ENCODE measurements at places on chromosomes 5 and 9.

DNA sequence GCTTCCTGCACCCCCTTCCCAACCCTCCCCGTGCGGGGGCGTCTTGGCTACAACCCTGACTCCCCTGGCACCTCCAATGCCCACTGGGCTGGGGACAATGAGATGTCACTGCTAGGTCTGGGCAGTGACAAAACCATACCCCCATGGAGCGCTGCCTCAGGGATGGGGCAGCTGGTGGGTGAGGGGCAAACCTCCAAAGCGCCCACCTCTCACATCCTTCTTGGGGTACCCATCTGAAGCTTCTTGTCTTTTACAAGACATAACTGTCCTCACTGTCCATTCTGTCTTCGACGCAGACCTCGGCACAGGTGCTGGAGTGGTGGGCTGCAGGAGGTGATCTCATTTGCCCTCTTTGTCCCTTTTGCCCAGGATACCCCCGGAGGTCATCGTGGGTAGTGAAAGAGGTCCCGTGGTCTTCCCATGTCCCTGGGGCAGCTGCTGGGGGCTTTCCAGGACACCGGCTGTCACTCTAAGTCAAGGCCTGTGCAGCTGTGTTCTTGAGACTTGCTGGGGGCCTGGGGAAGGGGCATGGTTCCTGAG, 27.8 kb upstream of the CSF1R start:
- no peak for DNase-seq

DNA sequence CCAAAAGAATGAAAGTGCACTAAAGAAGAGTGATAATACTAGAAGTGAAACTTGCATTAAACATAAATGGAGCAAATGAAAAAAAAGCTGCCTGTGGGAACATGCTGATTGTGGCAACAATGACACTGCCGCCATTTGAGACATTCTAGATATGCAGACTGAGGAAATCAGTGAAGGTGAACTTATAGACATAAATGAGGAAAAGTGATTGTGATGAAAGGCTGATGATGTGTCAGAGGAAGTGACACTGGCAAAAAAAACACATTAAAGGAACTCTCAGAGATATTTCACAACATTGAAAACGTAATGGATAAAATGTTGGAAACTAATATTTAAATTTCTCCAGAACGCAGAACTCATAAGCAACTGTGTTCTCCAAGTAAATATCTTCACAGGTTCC, 1.2 kb downstream of the ERCC8 start:
- DNase-seq, result no peak

DNA sequence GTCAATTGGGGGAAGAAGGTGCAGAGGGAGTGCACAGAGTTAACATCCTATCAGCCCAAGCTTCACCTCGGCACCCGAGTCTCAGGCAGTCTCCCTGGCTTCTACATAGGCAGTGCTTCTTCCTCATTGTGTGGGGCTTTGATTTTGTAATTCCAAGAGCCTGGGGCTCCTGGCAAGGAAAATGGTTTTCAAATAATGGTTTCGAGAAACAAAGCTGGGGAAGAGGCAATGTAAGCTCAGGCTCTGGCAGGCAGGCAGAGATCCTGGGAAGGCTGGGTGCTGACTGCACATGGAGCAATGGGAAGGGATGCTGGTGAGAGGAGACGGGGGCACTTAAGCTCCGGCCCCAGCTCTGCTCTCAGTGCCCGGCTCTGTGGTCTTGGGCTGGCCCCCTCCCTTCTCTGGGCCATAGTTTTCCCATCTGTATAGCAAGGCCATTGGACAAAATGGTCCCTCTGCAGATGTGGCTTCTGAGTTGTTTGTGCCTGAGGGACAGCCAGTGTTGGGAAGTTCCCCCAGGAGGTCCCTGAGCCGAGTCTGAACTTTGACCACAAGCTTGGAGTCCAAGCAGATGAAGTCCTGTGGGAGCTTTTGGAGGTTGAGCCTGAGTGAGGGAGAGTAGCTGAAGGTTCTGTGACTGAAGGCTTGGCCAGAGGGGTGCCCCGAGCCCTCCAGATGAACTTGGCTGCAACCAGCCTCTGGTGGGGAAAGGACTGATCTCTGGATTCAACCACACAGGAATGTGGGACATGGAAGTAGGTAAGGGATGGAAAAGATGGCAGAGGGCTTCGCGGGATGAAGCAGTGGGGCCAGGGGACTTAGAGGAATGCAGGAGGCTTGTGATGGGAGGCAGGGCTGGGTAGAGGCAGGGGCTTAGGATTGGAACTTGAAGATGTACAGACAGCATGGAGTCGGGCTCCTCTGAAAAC, 28.5 kb upstream of the IL17B start:
- DNase-seq, result no peak

DNA sequence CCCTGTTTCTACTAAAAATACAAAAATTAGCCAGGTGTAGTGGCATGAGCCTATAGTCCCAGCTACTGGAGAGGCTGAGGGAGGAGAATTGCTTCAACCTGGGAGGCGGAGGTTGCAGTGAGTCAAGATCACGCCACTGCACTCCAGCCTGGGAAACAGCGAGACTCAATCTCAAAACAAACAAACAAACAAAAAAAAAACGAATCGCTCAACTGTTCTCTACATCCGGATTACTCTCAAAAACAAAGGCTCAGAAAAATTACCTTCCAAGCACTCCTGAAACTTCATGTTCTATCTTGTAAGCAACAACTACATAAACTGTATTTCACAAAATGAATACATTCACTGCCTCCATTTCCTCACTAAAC, 14.0 kb downstream of the UBAP2 start:
- DNase-seq, result no peak

GRCh38 chr5:78699552-78700153, 51.1 kb upstream of the LHFPL2 start:
- no peak for DNase-seq

- DNase-seq, result no peak
Observed at GRCh38 chr9:76634356-76635054, 129.7 kb upstream of the PCA3 start.

DNA sequence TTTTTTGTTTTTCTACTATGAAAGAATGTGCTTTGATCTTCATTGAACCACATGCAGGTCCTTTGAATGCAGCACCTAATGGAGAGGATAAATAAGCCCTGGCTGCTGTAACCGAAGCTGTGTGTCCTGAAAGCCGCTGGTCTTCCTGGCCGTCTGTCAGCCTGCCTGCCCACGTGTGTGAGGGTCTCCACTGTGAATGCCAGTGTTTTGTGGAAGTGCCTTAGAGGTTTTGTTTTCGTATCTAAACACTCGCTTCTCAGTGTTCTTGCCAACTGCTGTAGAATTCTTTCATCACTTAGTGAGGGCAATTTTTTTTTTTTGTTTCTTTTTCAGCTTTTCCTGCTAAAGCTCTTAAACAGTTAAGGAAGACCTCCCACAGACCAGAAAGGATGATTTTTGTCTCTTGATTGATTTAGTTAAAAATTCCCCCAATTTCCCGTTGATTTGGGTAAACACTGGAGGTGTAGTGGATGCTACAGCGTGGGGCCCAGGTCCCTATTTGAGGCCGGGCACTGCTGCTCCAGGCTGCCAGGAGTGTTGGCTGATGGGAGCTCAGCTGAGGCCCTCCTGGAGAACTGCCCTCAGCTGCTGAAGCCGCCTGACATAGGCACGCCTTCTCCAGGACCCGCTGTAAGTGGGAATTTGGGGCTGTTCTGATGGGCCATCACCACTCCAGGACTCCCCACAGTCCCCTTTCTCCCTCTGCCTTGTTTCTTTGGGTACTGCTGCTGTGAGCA, 29.2 kb upstream of the PTCH1 start:
- DNase-seq, result no peak

DNA sequence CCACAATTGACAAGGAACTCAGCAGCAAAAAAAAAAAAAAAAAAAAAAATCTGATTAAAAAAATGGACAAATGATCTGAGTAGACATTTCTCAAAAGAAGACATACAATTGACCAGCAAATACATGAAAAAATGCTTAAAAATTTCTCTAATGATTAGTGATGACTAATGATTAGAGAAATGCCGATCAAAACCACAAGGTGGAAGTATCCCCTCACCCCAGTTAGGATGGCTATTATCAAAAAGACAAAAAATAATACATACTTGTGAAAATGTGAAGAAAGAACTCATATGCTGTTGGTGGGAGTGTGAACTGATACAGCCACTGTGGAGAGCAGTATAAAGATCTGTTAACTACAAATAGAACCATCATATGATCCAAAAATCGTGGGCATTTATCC, 245.3 kb downstream of the OSTF1 start:
- no peak for DNase-seq

DNA sequence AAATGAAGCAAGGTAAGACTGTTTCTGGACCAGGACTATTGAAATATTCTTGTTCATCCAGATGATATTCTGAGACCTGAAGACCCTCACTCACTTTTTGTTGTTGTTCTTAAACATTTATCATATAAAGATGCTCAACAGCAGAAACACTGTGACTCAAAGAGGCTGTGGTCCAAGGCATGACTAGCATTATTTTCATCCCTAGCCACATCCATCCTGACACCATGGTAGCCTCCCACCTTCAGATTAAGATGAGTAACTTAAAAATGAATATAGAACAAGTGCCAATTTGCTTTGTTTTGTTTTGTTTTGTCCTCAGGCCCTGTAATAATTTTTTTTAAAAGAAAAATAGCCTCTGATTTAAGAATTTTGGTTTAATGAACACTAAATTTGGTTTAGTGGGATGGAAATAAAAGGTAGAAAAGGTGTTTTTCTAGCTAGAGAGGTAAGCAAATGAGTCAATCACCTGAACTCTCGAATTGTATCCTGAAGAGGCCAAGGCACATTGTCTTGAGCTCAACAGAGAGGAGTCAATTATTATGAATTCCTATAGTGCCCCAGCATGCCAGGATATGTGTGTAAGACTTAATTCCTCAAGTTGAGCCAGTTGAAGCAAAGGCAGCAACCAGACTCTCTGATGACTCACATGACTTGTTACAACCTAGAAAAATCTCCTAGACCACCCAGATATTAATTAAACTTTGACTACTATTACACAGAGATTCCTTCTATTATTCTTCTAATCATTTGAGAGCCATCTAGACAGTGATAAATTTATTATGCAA, 380.1 kb upstream of the TUSC1 start:
- DNase-seq, result no peak

GRCh38 chr9:89400403-89401116, 82.3 kb downstream of the SECISBP2 start:
- DNase-seq, result no peak

GRCh38 chr5:76930083-76930482, 22.8 kb upstream of the CRHBP start:
- no peak for DNase-seq

DNA sequence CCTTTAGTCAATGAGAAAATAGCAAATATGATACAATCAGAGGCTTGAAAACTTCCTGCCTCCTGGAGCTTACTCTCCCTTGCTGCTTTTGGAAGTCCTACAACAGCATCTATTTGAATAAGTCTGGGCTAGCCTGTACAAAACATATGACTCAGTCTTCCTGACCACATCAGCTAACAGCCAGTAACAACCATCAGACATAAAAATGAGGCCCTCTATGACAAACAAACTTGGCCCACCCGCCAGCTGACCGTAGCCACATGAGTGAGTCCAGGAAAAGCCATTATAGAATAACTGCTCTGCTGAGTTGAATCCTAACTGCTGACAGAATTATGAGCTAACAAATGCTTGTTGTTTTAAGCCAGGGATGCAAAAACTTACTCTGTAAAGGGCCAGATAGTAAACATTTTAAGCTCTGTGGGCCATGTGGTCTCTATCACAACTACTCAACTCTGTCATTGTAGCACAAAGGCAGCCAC, 347.6 kb downstream of the PTPRD start:
- no peak for DNase-seq

GRCh38 chr5:111853748-111854147, 96.8 kb upstream of the NREP start:
- peak; percentile 80 for DNase-seq

All from NCI-H1694 treated with DMSO at 0.1 percent for 48 hours (cell line).